ENCODE measurements at places on chromosomes 12 and 14.

DNA sequence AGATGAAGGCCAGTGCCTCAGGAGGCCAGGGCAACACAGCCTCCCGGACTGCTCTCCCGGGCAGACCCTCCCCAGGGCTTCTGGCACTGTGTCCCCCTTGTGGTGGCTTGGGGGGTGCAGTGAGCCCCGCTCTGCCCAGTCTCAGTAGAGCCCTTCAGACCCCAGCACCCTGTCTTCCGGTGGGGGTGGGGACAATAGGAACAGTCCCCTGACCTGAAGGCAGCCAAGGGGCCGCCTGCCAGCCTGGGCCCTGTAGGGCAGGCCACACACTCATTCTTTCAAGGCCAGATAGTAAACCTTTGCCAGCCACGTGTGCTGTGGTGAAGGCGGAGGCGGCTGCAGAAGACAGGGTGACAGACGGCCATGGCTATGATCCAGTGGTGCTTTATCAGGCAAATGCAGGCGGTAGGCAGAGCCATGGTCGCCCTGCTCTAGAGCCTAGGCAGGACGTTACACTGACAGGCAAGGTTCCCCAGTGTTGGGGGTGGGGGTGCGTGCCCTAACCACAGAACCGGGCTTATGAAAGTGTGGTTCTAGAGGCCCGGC is 15.0 kb downstream of the ZFYVE21 start:
- DNase-seq = no peak

DNA sequence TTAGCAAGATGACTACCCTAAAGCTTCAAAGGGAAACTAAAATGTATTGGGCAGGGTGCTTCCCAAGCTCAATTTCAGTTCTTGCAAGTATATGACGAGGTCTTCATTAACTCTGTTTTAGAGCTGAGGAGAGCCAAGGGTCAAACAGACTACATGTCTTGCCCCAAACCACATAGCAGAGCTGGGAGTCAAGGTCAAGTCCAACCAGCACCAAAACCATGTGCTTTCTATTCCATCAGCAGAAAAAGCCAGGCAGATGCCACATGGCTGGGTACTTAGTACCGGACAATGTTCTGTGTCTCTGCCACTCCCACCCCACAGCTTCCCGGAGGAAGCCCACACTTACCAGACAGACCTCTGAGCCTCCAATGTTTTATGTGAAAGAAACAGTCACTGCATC is 17.6 kb downstream of the NID2 start:
- no peak for DNase-seq

DNA sequence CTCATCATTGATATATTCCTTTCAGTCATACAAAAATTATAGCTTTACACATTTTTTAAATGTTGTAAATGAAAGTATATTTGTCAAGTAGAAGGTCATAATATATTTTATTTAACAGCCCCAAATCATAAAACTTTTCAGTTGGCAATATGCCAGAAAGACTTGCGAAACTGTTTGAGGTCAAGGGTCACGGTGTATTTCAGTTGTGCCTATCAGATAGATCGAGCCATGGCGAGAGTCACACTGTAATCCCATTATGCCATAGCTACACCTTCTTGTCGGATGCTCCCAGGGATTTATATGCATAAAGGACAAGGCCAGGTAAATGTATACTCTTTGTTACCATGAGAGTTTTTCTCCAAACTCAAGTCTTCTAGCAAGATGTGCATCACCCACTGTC is 26.7 kb upstream of the G2E3 start:
- no peak for DNase-seq

- DNase-seq = no peak
These were observed 334.0 kb downstream of the NUAK1 start for GRCh38 chr12:105804591-105805265.

DNA sequence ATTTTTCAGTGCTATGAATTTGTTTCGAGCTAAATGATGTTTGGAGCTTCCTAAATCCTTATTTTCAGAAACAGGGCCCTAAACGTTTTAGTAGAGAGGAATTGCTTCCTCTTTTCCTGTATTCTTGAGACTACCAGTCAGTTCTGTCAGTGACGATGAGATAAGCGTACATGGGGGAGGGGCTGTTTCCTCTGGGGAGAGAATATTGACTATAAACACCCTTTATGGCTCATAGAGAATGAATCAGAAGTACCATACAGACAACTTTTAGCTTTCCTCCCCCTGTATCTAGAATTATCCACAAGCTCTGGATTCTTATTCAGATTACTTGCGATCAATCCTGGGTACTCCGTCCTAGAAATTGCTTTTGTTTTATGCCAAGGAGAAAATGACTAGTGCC is 5.1 kb downstream of the TBK1 start:
- no peak for DNase-seq

- DNase-seq = no peak
These were observed 49.4 kb downstream of the SLC15A5 start for GRCh38 chr12:16228067-16228466.

DNA sequence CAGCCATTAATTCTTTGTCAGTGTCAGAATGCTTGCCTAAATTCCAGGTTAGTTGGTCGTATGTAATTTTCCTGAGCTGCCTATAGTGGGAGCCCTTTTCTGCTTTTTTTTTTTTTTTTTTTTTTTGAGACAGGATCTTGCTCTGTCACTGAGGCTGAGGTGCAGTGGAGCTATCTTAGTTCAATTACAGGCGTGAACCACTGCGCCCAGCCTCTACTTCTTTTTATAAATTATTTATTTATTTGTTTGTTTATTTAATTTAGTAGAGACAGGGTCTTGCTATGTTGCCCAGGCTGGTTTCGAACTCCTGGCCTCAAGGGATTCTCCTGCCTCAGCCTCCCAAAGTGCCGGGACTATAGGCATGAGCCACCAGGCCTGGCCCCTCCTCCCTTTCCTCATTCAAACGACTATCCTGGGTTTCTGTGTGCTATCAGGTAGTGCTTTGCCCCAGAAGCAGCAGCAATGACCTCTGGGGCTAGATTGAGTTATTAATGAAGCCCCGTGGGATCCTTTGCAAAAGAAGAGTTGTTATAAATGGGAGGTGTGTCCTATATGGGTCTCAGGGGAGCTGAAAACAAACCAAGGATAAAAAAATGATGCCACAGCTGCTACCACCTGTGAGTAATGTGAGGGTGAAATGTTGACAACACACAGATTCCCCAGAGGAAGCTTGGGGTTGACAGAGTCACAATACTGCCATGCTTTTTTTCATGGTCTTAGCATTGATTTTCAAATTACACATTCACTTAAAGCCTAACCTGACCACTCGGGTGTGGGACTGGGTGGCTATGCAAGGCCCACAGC is 34.6 kb upstream of the NFKBIA start:
- peak; percentile 78 for DNase-seq

- DNase-seq = peak; percentile 28
These were observed 39.4 kb downstream of the STAB2 start for GRCh38 chr12:103626498-103626897.

DNA sequence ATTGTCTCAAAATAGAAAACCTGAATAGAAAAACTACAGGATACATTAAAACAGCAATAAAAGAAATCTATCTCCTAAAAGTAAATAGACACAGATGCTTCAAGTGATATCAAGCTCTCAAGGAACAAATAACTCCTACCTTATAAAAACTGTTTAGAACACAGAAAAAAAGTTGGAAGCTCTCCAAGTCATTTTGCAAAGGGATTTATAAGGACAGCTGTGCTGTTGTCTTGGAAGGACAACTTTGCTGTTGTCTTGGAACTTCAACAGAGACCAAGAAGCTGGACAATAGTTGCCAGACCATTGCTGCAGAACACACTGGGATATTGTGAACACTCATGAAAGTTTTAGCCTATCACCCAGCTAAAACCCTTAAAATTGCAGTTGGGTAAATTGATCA is 780.7 kb downstream of the FLRT2 start:
- DNase-seq = no peak

- peak; percentile 48 for DNase-seq
These were observed 15.4 kb upstream of the CARMIL3 start for GRCh38 chr14:24036169-24036962.

DNA sequence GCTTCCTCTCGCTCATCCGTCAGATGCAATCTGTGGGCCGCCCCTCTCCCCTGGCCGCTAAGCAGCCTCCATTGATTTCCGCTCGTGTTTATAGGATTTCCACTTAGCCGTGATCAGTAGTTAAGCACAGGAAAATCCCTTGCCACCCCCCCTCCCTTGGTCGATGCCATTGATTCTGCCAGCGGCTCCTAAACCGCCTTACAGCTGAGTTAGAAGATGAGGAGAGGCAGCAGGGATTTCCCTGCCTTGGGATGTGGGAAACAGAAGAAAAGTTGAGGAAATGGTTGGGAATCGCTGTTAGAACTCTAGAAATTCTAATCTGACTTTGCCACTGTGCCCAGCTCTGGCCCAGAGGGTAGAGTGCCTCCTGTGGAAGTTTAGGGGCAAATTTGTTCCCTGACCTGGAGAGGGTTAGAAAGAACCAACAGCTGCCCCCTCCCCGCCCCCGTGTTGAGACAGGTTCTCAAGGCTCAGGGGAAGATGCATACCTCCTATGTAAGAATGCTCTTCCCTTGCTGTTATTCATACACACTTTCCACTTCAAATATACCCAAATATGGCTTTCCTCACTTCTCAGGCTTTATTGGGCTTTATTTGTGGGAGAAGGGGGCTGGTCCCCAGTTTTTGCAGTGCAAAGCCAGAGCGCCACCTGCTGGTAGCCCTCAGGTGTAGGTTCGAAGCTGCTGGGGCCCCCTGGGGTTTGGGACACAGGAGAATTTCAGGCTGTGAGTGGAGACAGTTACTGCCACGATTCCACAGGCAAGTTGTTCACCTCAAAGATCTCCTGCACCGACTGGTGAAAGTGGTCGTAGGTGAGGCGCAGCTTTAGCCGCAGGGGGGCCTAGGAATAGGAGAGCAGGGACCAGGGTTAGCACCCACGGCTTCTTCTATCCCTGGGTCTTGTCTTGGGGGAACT is 3.2 kb downstream of the THTPA start:
- no peak for DNase-seq

DNA sequence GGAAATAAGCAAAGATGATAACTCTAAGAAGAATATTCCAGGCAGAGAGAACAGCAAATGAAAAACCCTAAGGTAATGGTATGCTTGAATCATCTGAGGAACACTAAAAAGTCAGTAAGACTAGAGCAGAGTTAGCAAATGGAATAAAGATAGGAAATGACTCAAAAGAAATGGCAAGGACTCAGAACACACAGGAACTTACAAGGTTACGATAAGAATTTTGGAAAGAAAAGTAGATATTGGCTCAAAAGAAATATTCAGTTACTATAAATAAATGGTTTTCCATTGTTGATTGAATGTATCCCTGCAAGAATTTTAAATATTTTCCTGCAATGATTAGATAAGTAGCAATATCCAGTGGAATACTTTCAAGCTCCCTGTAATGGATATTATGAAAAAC is 705.8 kb downstream of the C12orf50 start:
- DNase-seq = no peak

GRCh38 chr12:4240161-4240783 is 33.3 kb upstream of the CCND2 start:
- DNase-seq = no peak

DNA sequence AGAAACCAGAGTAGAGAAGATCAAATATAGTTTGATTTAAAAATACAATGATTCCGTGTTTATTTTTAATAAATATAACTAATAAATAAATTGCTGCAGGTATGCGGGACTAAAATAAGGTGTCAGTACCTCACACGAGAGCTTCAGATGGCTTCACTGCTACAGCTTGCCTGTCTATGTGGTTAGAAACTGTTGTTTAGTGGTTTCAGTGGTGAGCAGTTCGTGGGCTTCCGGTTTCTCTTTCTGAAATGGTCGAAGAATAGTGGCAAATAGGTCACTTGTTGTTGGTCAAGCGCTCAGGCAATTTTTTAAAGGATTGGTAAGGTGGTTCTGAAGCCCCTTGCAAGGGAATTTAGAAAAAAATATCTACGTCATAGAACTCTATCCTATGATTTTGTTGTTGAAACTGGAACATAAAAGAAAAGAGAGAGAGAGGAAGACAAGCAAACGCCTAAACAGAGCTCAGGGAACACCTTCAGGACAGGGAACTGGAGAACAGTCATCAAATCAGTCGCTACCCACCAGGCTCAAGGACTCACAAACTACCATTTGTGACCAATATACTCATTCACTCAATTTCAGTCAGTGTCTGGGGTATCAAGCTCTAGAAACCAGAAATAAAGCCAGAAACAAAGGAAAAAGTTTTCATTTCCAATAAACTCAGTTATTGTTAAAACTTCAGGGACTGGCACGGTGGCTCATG is 31.3 kb downstream of the GABARAPL1 start:
- no peak for DNase-seq

- DNase-seq = peak; percentile 72
These were observed 12.9 kb upstream of the NEMF start for GRCh38 chr14:49865431-49865859.

- DNase-seq = no peak
These were observed 115.5 kb upstream of the PARP11 start for GRCh38 chr12:3988519-3989217.

- DNase-seq = no peak
These were observed 123.4 kb downstream of the SLC25A47 start for GRCh38 chr14:100446572-100446971.

GRCh38 chr14:93086441-93087055 is 29.2 kb downstream of the ITPK1 start:
- DNase-seq = no peak

DNA sequence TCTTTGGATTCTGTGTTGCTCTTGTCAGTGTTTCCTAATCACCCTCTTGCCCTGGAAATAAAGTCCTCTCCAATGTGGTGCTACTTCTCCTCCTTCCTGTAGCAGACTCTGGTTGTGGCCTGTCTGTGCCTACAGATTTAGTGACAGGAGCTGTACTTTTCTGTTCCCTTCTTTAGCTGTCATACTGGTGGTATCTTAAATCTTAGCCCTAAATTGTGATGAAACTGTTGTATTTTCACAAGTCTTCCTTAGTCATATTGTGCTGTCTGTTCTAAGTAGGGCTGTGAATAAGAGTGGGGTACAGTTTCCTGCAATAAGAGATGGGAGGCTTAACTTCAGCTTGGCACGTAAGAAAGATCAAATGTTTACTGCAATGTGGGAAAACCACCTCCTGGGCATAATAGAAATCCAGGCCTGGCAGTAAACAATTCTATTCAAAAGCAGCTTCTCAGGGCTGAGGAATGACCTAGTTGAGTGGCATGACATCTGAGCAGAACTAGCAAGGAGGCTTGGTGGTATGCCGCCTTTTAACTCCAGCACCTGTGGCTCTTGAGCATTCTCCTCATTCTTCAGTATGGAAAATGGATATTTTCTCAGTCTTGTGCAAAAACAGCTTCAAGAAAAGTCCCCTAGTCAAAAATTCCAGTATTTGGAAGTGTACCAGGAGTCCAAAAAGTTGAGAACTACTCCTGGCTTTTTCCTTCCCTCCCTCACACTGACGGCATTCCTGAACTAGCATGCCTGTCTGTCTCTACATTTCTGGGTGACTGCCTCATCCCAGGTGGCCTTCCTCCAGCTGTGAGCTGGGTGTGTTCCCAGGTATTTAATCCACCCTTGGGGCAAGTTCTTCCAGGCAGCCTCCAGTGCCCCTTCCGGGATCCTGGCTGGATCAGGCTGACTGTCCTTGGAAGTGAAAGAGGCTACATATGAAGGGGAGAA is 19.5 kb downstream of the ANO6 start:
- DNase-seq = no peak

DNA sequence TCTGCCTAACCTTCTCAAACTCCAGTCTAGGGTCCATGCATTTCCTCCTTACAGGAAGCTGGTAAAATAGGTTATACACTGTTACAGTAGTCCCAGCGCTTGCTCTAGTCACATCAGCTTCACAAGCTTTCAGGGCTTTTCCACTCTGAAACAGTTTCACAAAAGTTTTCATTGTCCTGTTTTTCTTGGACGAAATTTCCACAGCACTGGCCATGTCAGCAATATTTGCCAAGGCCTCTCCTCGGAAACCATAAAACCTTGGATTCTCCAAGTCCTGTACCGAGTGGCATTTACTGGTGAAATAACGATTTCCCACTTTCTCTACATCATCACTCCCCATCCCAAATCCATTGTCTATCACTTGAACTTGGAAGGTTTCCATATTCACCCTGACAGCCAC is 2.1 kb downstream of the MLH3 start:
- DNase-seq = no peak

Measured in NCI-H2029 treated with DMSO at 0.1 percent for 48 hours (cell line).